Stimulated activated CD4-positive, alpha-beta T cell treated with anti-CD3 and anti-CD28 coated beads, Interleukin-15, amount 100 ng/mL, for 1 hour (primary cell): ENCODE measurements at places on chromosomes 12 and 14.

DNA sequence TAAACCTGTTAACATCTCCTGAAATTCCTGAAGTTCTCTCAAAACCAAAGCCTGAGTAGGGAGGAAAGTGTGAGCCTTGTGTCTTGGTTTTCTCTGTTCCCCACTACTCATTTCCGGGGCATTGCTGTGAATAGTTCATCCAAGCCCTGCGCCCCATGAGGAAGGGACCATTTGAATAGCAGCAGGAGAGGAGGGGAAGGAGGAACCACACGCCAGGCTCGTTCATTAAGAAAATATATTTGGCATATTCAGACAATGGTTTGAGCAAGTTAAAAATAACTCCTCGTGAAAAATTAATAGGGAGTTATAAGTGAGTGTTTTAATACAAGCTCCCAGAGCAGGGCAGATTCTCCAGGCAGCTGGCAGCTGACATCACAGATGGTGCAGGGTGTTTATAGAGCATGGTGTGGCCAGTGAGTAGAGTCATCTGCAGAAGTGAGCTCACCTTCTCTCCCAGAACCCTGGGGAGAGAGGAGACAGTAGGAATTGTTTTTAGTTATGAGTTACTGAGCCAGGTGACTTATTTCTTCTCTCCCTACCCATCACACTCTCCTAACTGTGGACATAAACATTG lies 29.5 kb upstream of the CISTR start:
- DNase-seq, result no peak

GRCh38 chr12:92759634-92760268 lies 57.0 kb downstream of the PLEKHG7 start:
- no peak for DNase-seq

DNA sequence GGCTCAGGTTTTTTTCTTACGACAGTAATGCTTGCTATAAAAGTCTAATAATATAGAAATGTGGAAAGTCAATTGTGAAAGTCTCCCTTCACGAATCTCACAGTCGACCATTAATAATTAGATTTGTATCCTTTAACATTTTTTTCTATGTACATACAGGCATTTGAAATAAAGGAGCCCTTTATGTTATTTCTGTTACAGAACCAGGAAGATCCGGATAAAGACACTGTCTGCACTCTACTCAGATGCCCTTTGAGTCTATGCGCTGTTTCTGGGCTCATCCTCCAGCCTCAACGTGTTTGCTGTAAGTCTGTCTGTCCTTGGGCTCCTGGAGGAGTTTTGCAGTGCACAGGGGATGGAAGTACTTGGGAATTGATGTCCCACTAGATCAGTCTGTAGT lies 212.2 kb upstream of the ATP2B1 start:
- DNase-seq, result no peak

- no peak for DNase-seq
Measured at GRCh38 chr12:17982556-17982955, 107.4 kb downstream of the RERGL start.

DNA sequence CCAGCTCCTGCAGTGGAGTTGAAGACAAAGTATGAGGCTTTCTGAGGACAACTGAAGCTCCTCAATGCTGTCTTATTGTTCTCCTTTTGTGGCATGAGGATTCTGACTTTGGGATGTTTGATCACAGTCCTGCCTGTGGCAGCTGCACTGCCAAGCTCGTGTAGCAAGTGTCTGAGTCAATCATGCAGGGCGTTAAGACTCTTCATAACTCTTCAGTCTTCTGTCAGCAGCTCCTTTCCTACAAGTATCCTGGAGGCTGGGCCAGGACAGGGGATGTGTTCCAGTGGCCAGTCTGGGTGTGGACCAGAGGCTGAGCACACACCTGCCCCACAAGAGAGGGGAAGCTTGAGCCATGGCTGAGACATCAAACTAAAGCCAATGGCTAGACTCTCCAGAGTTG lies 94.3 kb downstream of the PELI2 start:
- no peak for DNase-seq

- no peak for DNase-seq
Measured at GRCh38 chr12:45247589-45247988, 31.7 kb downstream of the ANO6 start.

GRCh38 chr12:114506651-114507050 lies 100.7 kb upstream of the TBX5 start:
- DNase-seq, result no peak

DNA sequence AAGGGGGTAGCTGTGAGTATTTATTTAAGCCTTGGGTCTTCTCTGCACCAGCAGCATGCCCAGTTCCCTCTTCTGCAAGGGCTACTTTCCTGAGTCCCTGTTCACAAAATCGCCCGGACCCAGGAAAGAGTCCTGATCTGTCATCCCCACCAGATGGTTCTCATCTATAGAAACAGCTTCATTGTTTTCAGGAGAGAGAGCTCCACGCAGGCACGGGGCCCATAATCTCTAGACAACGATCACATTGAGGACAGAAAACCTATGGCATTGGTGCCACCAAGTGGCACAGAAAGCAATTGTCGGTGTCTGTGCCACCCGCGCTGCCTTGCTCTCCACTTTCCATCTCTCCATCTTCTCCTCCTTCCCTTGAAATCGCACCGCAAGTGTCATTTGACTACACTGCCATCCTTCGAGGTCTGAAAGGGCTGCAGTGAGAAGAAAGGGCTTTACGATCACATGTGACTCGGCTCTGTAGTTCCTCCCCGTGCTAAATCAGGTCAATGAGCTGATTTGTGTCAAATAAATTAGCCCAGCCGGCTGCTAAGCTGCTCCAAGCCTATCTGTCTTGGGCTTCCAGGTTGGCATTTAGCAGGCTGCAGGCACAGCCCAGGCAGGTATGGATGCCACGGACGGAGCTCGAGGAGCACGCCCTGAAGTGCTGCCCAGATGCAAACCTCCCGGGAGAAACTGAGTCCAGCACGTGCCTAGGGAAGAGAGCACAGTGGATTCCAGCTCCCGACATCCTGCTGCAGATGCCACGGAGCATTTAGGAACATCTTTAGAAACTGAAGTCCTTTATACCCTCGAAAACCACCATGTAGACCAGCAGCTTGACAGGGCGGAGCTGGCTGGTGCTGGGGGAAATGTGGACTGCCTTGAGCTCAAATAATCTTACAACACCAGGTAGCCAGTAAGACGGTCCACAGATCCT lies 28.8 kb downstream of the SPRING1 start:
- DNase-seq, result peak; percentile 16

- DNase-seq, result no peak
Measured at GRCh38 chr14:68774771-68775613, 17.9 kb downstream of the ZFP36L1 start.

GRCh38 chr12:97275256-97275655 lies 187.3 kb upstream of the RMST start:
- no peak for DNase-seq

DNA sequence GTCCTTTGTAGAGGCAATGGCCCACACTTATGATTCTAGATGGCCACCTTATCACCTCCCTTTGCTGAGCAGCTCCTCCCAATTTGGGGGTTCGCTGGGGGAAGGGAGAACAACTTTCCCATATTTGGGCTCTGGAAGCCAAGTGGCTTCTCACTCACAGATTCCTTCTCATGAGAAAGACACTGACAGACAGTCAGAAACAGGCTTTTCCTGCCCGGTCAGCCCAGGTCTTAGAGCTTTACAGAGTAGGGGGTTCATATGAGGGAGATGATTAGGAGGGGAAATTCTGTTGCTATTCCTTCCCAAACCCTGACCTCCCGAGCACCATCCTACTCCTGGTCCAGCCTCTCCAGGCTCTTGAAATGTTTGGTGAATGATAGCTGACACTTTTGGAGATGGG lies 60.1 kb upstream of the HSPB8 start:
- no peak for DNase-seq

DNA sequence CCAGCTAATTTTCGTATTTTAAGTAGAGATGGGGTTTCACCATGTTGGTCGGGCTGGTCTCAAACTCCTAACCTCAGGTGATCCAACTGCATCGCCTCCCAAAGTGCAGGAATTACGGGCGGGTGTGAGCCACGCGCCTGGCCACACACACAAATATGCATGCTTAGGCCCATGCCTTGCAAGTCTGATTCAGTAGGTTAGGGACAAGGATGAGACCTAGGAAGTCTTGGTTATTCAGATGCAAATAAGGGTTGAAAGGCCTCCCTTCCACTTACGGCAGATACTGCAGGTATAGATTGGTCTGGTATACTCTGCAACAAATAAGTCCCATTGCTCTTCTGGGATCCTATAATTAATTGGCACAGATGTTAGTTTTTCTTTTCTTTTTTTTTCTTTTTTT lies 32.9 kb downstream of the TXNRD1 start:
- DNase-seq, result no peak

DNA sequence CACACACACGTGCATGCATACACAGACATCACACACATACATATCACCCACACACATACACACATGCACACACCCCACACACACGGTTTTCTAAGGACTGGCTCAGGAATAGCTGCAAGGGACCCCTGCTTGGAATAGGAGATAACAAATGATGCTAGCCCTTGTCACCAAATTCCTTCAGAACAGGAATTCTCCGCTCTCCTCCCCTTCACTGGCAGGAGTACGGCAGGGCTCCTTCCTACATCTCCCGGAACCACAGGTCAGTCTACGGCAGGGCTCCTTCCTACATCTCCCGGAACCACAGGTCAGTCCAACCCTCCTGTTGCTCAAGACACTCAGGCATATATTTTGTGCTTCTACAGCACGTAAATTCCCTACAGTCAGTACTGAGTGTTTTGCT lies 23.9 kb downstream of the PHLDA1 start:
- DNase-seq, result no peak

GRCh38 chr14:54919330-54919729 lies 16.7 kb upstream of the GCH1 start:
- no peak for DNase-seq

GRCh38 chr14:74667758-74668157 lies 45.1 kb downstream of the AREL1 start:
- no peak for DNase-seq

GRCh38 chr12:47947341-47947740 lies 16.1 kb upstream of the TMEM106C start:
- no peak for DNase-seq

DNA sequence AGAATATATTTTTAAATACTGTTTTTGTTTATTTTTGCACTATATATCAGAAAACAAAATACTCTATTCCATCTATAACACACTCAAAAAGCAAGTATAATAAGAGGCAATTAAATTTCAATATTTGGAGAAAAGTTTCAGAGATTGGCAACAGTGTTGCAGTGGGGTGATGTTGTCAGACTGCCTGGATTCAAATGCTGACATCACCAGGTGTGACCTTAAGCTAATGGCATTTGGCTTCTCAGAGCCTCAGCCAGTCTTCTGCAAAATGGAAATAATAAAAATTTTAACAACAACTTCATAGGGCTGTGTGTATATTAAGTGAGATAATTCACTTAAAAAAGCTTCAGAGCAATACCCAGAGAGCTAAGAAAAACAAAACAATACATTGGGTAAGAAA lies 74.7 kb downstream of the TMTC1 start:
- no peak for DNase-seq

DNA sequence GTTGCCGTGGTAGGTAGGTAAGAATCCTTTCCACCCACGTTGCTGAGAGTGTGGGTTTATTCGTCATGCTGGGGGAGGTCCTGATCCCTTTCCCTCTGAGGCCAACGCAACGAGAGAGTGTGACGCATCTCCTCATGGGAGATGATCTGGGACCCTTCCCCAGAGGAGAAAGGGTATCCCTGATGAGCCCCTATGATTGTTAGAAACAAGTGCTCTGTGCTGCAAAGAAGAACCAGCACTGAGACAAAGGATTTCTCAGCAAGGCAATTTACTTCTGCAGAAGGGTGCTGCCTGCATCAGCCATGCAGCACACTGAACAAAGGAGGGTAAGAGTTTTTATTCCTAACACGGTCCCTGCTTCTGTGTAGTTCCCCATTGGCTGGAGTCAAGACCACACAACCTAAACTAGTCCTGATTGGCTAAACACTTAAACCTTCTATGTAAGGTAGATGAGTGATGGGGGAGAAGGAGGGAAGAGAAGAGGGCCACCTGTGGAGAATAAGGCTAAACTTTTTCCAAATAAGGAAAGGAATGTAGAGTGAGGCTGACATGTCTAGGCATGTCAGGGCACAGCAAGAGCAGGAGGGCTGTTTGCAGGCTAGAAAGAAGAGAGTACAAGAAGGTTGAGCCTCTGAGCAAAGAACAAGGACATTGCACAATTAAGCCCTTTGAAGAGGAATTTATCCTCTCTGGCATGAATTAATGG lies 21.3 kb downstream of the CLEC2A start:
- no peak for DNase-seq

DNA sequence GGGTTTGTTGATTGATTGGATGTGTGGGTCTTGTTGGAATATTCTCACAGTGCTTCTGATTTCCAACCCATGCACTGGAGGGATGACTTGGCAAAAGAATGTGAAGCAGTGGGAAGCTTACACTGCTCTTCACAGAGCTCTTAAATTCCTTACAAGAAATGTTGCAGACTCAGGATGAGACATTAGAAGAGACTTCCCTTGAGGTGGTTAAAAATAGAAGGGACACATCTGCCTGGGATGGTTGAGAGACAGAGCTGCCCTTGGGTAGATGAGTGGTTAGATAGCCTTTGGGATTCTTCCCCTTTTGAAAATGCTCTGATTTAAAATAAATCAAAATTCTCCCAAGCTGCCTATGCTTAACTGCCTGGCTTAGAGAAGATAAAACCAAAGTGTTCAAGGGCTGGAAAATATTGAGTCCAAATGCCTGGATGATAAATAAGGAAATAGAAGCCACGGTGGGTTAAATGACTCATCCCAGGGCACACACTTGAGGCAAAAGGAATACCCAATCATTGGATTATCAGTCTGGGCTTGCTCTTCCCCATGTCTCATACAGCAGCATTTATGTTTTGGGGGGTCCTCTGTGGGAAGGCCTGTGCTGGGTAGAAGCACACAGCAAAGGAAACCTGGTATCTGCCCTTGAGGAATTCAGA lies 264.3 kb downstream of the AKAP6 start:
- no peak for DNase-seq

DNA sequence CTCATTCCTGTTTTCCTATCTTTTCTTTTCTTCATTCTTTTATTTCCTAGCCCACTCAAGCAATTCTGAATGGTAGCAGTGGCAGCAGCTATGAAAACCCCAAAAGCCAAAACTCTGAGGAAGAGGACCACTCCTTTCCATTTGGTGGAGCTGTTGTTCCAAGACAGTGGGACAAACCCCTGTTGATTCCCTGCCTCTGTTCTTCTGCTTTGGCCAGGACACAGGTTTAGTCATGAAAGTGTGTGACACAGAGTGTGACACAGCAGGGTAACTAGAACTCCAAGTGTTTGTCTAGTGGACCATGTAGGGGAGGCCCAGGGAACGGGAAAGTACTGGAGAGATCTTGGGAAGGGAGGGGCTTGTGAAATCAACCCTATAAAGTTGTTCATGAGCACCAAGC lies 71.1 kb downstream of the PTCSC3 start:
- no peak for DNase-seq

- DNase-seq, result no peak
Measured at GRCh38 chr14:96962337-96962736, 165.2 kb downstream of the VRK1 start.
